Activated T-helper 2 cell treated with anti-CD3 and anti-CD28 coated beads, Interferon-gamma antibody, Interleukin-2, Interleukin-4, amounts not matched to agents 10 μg/mL and 5 μg/mL and 100 μg/mL, durations not matched to agents 14 hours and 24 hours and 36 hours (primary cell): ENCODE measurements at places on chromosomes 13 and 19. TPM values are rescaled to one million over a fixed set of nuclear protein-coding genes. Genes with fewer than 3 reads are reported as not detected.

Gene UBE2L5
- total RNA-seq: not detected in 2 replicates

Gene UBXN6
- 51.7 and 52.8 TPM in 2 replicates for total RNA-seq

Gene LIM2
- total RNA-seq: not detected in 2 replicates

Gene CACNG7
- total RNA-seq: not detected in 2 replicates

Gene OR7C1
- total RNA-seq: not detected in 2 replicates

Gene CEACAM21
- 16.6 and 19.4 TPM in 2 replicates for total RNA-seq

Gene FCER2
- total RNA-seq: 0.46 and 0.99 TPM in 2 replicates

Gene ETV2
- 1.0 and 1.6 TPM in 2 replicates for total RNA-seq

Gene LGALS7
- not detected in 2 replicates for total RNA-seq

Gene NANOS3
- 1.6 and 1.8 TPM in 2 replicates for total RNA-seq

Gene ATG4D
- 34.1 and 37.2 TPM in 2 replicates for total RNA-seq

Gene CLDN10
- total RNA-seq: not detected in 2 replicates

Gene PSG6
- total RNA-seq: not detected in 2 replicates

Gene SBNO2
- total RNA-seq: 82.8 and 87.0 TPM in 2 replicates

Gene KLK12
- not detected in 2 replicates for total RNA-seq

Gene ZNF829
- 3.4 and 3.5 TPM in 2 replicates for total RNA-seq

Gene PRTN3
- not detected in 2 replicates for total RNA-seq

Gene GRK1
- total RNA-seq: 0.09 and 0.11 TPM in 2 replicates

Gene ATP12A
- 1.1 TPM in 2 replicates for total RNA-seq

Gene ZNF724
- total RNA-seq: 12.1 TPM in 2 replicates

Gene KIR3DL1
- not detected in 2 replicates for total RNA-seq

Gene CCDC70
- total RNA-seq: not detected in 2 replicates

Gene ZNF154
- 3.9 and 4.0 TPM in 2 replicates for total RNA-seq

Gene CLEC11A
- total RNA-seq: 1.2 and 1.7 TPM in 2 replicates

Gene SHANK1
- not detected in 2 replicates for total RNA-seq

Gene TNFSF9
- 6.9 and 7.4 TPM in 2 replicates for total RNA-seq

Gene NCR1
- not detected in 2 replicates for total RNA-seq

Gene HAUS8
- total RNA-seq: 27.8 and 28.8 TPM in 2 replicates

Gene F2RL3
- not detected in 2 replicates for total RNA-seq

Gene LRRC63
- total RNA-seq: 0.52 and 0.71 TPM in 2 replicates

Gene BRCA2
- 18.6 and 19.4 TPM in 2 replicates for total RNA-seq

Gene ZNF665
- 2.1 and 3.1 TPM in 2 replicates for total RNA-seq

Gene FARP1
- total RNA-seq: 0.55 and 0.89 TPM in 2 replicates

Gene SHISA7
- not detected in 2 replicates for total RNA-seq

Gene ARMC6
- 44.9 and 53.9 TPM in 2 replicates for total RNA-seq

Gene ZNF841
- total RNA-seq: 13.2 and 15.0 TPM in 2 replicates

Gene TMEM150B
- 0.41 and 0.46 TPM in 2 replicates for total RNA-seq

Gene PSG1
- total RNA-seq: not detected in 2 replicates

Gene KLHL1
- not detected in 2 replicates for total RNA-seq

Gene LRG1
- 0.18 and 0.37 TPM in 2 replicates for total RNA-seq

Gene PPFIA3
- 3.6 and 5.0 TPM in 2 replicates for total RNA-seq

Gene PSPN
- 1.6 and 1.9 TPM in 2 replicates for total RNA-seq

Gene CGB5
- not detected in 2 replicates for total RNA-seq

Gene ADGRE3
- total RNA-seq: not detected in 2 replicates

Gene RNF113B
- not detected in 2 replicates for total RNA-seq

Gene CACNG8
- total RNA-seq: not detected in 2 replicates

Gene CCNA1
- total RNA-seq: 4.3 and 5.0 TPM in 2 replicates
